ENCODE measurements at places on chromosomes 12 and 14. TPM values are rescaled to one million over a fixed set of nuclear protein-coding genes. Genes with fewer than 3 reads are reported as not detected.

DNA sequence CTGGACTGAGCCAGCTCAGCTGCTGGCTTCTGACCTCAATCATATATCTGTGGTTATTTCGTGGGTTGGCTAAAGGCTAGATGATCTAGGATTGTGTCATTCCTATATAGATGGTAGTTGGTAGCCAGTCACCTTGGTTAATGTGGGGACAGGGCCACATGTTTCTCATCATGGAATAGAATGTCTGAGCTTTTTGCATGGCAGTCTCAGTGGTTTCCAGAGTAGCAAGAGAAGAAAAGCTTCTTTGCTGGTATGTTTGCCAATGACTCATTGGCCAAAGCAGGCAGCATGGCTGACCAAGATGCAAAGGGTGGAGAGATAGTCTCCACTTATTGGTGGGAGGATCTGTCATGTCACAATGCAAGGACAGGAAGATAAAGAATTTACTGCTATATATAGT is 746.4 kb upstream of the FLRT2 start:
- no peak overlapping the region for H3K4me3 ChIP-seq
- no peaks in the 10 kb centered on the region for H3K36me3 ChIP-seq

- DNase-seq: no peak
- H3K27ac ChIP-seq: no peak overlapping the region
- H3K4me3 ChIP-seq: no peak overlapping the region
- H3K36me3 ChIP-seq: peaks cover 5% of the 10 kb centered on the region
- peaks cover 6% of the 10 kb centered on the region for H3K27me3 ChIP-seq
- peaks cover 5% of the 10 kb centered on the region for H3K4me1 ChIP-seq
Observed at GRCh38 chr12:89781946-89782550, 73.4 kb upstream of the ATP2B1 start.

DNA sequence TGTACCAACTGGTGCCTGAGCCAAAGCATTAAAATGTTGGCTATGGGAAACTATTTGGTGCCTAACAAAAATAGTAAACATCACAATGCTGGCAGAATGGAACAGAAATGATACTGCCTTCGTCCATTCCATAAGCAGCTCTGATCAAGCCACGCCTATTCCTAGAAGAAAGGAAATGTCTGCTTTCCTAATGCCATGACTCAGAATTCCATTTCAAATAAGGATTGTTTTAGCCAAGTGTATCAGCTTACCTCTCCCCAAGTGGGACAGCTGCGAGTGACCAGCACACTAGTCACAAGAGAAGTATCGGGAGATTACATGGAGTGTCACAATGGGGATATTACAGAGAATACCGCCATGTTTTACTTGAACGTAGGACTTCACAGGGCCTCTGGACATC is 38.7 kb downstream of the GLT8D2 start:
- no peaks in the 10 kb centered on the region for H3K4me1 ChIP-seq
- peaks cover 18% of the 10 kb centered on the region for H3K27me3 ChIP-seq
- no peak overlapping the region for H3K27ac ChIP-seq
- no peak overlapping the region for H3K4me3 ChIP-seq
- DNase-seq: no peak

GRCh38 chr12:65069336-65069735 is 51.8 kb downstream of the WIF1 start:
- H3K27ac ChIP-seq: no peak overlapping the region
- no peaks in the 10 kb centered on the region for H3K4me1 ChIP-seq
- H3K4me3 ChIP-seq: no peak overlapping the region
- peaks cover 11% of the 10 kb centered on the region for H3K27me3 ChIP-seq

DNA sequence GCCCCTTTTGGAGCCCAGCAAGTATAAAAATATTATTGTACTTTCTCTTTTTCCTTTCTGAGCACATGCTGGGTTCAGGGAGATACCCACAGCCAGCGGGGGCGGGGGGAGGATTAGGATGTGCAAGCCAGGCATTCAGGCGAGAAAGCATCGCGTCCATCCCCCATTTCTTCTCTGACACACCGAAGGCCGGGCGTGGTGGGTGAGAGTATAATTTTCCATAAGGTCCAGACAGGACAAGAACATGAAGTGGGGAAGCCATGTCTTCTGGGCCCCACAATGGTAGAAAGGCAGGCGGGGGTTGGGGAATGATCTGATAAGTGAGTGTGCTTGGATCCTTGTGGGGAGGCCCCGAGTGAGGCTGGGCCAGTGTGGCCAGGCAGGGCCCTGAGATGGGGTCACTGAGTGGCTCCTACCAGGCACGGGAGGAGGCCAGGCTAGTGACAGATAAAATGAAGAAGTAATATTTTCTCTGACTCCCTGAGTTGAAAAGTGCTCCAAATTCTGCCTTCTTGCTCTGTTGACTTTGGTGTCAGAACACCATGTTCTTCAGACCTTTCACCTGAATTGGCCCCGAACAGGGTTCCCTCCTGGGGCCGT is 10.7 kb upstream of the LRTM2 start:
- peaks cover 10% of the 10 kb centered on the region for H3K4me1 ChIP-seq
- H3K27me3 ChIP-seq: peaks cover 7% of the 10 kb centered on the region
- peak overlapping the region; percentile 40 for H3K27ac ChIP-seq
- H3K4me3 ChIP-seq: peak overlapping the region; percentile 65
- H3K36me3 ChIP-seq: no peaks in the 10 kb centered on the region

- H3K27ac ChIP-seq: no peak overlapping the region
- no peak for DNase-seq
- no peaks in the 10 kb centered on the region for H3K4me1 ChIP-seq
- no peaks in the 10 kb centered on the region for H3K27me3 ChIP-seq
- H3K36me3 ChIP-seq: no peaks in the 10 kb centered on the region
Observed at GRCh38 chr14:27236601-27237000, 638.8 kb upstream of the NOVA1 start.

GRCh38 chr12:102954134-102954533 is 3.3 kb upstream of the ASCL1 start:
- peaks cover 39% of the 10 kb centered on the region for H3K4me1 ChIP-seq
- DNase-seq: no peak
- H3K27me3 ChIP-seq: peaks cover 82% of the 10 kb centered on the region
- no peaks in the 10 kb centered on the region for H3K36me3 ChIP-seq
- H3K27ac ChIP-seq: no peak overlapping the region

DNA sequence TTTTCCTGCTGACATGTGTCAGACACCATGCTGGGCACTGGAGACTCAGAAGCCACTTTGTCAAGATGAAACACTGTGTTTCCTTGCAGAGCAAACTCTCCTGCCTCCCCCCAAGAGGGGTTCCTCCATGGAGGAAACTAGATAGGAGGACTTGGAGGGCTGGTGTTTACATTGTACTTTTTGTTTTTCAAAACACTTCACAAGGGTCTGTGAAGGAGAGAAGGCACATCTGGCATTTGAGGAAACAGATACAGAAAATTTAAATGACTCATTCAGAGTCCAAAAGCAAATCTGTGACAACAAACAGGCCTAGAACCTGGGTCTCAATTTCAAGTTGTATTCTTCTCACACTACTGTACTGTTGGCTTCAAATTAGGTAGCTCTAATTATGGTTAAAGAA is 6.7 kb upstream of the CDKL1 start:
- peaks cover 2% of the 10 kb centered on the region for H3K4me1 ChIP-seq

DNA sequence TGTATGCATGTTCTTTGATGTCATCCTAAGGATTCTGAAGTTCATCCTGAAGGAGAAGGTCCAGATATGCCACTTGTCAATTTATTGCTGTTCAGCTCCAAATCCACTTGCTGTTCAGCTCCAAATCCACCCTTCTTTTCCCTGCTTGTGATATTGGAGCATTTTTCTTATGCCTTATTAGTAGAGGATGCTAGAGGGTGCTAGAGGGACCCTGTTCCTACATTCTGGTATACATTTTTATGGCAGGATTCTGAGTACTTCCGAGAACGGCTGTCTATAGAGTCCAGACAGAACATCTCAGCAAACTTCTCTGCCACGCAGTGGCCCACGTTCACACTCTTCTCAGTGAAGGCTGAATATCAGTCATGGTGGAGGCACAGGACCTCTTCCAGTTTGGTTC is 406.7 kb downstream of the NOVA1 start:
- H3K4me1 ChIP-seq: no peaks in the 10 kb centered on the region
- H3K36me3 ChIP-seq: no peaks in the 10 kb centered on the region
- H3K27me3 ChIP-seq: no peaks in the 10 kb centered on the region
- H3K27ac ChIP-seq: no peak overlapping the region
- no peak overlapping the region for H3K4me3 ChIP-seq

- peak overlapping the region; percentile 49 for H3K4me3 ChIP-seq
- DNase-seq: peak; percentile 43
- H3K4me1 ChIP-seq: peaks cover 58% of the 10 kb centered on the region
Observed at GRCh38 chr12:9951026-9951675, 19.0 kb upstream of the CLEC2A start.

DNA sequence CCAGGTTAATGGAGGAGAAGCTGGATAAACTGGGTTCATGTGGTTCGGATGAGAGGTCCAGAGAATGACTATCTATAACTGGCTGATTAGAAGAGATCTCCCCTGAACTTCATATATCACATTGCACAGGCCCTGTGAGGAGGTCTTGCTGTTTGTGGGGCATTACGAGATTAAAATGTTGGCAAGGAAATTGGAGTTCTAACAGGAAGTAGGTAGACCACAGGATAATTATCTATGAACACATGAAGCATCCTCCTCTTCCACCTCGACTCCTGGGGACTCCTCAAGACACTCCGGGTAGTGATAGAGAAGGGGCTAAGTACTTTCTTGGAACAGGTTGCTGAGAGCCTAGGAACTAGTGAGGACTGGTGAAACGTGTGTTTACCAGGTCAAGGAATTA is 418.8 kb downstream of the KCNH5 start:
- no peaks in the 10 kb centered on the region for H3K36me3 ChIP-seq
- no peak overlapping the region for H3K27ac ChIP-seq
- H3K4me3 ChIP-seq: no peak overlapping the region

Gene NCAPD2
- total RNA-seq: 114 TPM

Gene FGF23
- total RNA-seq: not detected

Gene DIO3
- total RNA-seq: not detected

Gene ZDHHC22
- not detected for total RNA-seq

Gene KRT6C
- total RNA-seq: not detected

Data from activated T-helper 2 cell treated with anti-CD3 and anti-CD28 coated beads, Interferon-gamma antibody, Interleukin-2, Interleukin-4, amounts not matched to agents 10 μg/mL and 5 μg/mL and 100 μg/mL, durations not matched to agents 14 hours and 24 hours and 36 hours (primary cell).